Activated CD4-positive, alpha-beta T cell treated with anti-CD3 and anti-CD28 coated beads, Interleukin-10, Interleukin-2, amounts not matched to agents 100 ng/mL and 50 ng/mL, durations not matched to agents 16 hours and 8 hours (primary cell): ENCODE measurements at places on chromosomes 6 and 20.

- no peak for DNase-seq
Observed at GRCh38 chr20:2140561-2140960, 38.9 kb downstream of the STK35 start.

DNA sequence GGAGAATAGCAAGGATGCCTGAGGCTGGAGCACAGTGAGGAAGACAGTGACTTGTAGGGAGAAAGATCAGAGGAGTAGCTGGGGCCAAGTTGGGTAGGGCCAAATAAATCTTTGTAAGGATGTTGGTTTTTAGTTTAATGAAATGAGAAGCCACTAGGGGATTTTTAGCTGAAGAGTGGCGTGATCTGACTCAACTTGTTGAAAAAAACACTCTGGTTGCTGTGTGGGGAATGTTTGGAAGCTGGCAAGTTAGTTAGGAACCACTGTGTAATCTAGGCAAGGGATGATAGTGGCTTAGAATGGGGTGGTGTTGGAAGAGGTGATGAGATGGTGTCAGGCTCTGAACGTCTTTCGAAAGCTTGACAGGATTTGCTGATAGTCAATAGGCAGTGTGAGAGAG is 176.1 kb upstream of the HDDC2 start:
- DNase-seq = no peak

GRCh38 chr20:24951536-24952083 is 2.5 kb downstream of the CST7 start:
- no peak for DNase-seq

DNA sequence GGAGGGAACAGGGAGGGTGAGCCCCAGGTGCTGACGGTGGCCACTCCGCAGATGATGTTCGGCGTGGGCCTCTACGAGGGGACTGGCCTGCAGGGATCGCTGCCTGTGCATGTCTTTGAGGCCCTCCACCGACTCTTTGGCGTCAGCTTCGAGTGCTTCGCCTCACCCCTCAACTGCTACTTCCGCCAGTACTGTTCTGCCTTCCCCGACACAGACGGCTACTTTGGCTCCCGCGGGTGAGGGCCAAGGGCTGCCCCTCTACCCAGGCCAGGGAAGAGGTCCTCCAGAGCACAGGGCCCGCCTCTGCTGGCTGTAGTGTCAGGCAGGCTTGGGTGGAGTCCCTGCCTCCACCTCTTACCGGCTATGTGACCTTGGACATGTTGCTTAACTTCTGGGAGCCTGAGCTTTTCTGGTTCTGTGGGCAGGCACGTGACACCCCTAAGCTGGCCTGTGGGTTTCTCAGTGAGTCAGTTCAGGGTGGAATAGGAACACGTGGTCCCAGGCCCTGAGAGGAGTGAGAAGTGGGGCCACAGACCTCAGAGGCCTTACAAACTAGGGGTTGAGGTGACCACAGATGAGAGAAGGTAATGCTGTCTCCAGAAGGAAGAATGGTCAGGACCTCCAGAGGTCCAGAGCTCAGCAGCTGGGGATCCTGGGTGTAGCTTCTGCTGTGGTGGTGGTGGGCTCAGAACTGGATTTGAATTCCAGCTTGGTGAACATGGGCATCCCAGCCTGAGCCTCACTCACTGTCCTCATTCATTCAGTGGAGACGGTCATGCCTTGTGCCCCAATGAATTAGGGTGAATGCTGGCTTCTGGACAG is 11.9 kb downstream of the PCIF1 start:
- peak; percentile 71 for DNase-seq

- DNase-seq = no peak
Observed at GRCh38 chr6:144688713-144689112, 403.6 kb downstream of the UTRN start.

- DNase-seq = no peak
Observed at GRCh38 chr6:159257846-159258245, 88.6 kb downstream of the FNDC1 start.

DNA sequence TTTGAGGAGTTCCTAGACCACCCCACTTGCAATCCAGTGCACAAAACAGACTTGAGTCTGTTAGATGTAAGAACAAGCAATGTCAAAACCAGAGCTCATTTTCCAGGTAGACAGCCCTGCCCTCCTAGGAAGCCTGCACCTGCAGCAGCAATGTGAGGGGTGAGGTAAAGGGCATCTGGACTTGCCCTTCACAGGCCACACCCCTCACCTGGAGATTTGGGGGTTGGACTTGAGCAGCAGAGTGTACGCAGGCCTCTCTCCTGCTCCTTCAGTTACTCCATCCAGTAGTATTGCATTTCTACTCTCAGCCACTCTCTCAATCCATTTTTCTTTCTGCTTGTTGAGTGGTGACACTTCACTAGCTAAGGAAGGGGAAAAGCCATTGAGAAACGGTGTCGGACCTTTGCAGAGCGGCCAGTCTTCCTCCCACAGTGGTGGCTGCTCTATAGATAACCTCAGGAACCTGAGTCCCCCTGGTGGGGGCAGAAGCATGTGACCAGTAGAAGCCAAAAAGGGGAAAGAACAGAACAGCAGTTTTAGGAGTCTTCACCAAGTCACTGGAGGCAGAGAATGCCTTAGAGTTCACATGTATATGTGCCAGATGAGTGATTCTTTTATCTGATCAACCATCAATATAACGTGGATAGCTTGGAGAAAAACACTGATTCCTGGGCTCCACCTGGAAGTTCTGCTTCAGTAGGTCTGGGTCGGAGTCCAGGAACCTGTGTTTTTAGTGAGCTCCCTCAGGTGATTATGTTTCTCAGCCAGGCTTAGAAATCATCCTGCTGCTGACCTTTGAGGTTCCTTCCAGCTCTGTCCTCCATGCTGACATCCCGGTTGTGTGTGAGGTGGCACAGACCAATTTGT is 28.0 kb downstream of the ARFGEF2 start:
- no peak for DNase-seq

DNA sequence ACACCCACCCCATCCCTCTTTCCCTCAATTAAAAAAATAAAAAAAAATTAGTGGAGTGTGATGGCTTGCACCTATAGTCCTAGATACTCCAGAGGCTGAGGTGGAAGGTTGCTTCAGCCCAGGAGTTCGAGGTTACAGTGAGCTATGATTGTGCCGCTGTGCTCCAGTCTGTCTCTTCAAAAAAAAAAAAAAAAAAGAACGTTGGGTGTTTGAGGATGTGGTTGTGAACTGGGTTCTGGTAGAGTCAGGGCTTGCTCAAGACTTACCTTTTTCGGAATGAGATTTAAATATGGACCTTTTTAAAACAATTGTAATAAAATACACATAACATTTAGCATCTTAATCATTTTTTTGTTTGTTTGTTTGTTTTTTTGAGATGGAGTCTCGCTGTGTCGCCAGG is 211.9 kb downstream of the OR2B2 start:
- no peak for DNase-seq

DNA sequence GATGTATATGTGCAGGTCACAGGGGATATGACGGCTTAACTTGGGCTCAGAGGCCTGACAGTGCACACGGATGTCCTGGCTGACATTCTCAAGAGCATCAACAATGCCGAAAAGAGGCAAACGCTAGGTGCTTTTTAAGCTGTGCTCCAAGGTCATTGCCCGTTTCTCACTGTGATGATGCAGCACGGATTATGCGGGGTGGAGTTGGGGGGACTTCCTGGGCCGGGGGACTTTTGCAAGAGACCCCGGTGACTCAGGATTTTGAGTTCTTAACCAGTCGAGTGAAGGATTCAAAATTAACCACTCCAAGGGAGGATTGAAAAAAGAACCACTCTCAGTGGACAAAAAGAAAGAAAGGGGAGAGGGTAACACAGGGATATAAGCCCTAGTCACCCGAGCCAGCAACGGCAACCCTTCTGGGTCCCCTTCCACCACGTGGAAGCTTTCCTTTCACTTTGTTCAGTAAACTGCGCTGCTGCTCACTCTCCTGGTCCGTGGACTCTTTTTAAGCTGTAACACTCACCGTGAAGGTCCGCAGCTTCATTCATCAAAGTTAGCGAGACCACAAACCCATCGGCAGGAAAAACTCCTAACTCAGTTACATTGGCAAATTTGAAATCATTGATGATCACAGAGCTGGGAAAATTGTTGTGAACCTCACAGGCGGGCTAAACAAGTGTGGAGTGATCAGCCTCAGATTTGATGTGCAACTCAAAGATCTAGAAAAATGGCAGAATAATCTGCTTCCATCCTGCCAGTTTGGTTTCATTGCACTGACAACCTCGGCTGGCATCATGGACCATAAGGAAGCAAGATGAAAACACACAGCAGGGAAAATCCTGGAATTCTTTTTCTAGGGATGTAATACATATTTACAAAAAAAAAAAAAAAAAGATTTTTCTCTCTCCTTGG is 199.3 kb downstream of the ARID1B start:
- peak; percentile 35 for DNase-seq

- no peak for DNase-seq
Observed at GRCh38 chr6:11042025-11042749, 1.9 kb downstream of the ELOVL2 start.

DNA sequence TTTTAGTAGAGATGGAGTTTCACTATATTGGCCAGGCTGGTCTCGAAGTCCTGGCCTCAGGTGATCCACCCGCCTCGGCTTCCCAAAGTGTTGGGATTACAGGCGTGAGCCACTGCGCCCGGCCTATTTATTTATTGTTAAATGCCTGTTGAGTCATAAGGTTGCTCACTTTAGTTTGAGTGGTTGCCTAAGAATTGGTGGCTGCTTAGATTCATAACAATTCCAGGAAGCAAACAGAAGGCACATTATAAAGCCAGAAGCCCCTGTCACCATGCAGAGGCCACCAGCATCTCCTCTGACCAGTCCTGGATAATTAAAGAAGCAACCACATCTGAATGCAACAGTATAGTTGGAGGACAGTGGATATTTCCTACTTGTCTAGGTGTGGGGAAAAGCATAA is 24.0 kb upstream of the ARMH2 start:
- no peak for DNase-seq

GRCh38 chr6:142693441-142693840 is 251.5 kb downstream of the HIVEP2 start:
- DNase-seq = no peak

DNA sequence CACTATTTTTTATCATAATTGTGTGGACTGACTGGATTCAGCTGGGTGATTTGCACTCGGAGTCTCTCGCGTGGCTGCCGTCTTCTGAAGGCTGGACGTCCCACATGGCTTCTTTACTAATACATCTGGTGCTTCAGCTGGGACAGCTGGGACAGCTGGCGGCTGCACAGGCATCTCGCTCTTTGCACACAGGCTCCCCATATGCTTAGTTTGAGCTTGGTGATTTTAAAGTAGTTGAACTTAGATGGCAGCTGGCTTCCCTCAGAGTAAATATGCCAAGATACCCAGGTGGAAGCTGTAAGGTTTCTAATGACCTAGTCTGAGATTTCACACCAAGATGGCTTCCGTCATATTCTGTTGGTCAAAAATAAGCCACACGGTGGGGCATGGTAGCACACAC is 38.7 kb upstream of the PPP1R3G start:
- no peak for DNase-seq

DNA sequence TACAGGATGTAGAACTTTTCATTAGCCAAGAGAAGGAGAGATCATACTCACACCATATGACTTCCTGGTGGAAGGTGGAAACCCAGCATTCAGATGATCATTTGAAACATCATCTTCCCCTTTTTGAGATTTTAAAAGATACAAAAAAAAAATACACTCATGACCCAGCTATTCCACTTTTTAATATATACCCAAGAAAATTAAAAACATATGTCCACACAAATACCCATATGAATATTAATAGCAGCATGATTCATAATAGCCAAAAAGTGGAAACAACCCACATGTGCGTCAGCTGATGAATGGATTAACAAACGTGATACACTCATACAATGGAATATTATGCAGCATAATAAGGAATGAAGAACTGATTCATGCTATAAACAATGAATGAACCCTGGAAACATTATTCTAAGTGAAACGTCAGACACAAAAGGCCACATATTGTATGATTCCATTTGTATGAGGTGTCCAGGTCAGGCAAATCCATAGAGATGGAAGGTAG is 130.0 kb upstream of the SGK1 start:
- no peak for DNase-seq

GRCh38 chr6:125888989-125889656 is 67.4 kb upstream of the HINT3 start:
- DNase-seq = peak; percentile 45

- DNase-seq = no peak
Observed at GRCh38 chr20:15317546-15318232, 980.3 kb upstream of the FLRT3 start.

- DNase-seq = no peak
Observed at GRCh38 chr20:10784554-10785183, 110.9 kb upstream of the JAG1 start.

DNA sequence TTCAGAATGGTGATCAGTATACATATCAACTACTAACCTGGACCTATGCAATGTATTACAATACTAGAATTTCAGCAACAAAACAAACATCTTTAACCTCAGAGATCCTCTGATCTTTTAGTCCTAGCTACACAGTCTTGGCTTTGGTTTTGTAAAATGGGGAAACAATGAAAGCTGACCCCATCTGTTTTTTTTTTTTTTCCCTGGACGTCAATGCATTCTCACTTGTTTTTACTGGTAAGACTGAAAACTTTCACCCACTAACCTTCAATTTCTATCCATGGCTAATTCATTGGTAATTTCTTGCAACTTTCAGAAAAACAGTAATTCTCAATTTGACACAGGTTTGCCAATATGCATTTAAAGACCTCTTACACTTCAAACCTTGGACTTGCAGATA is 3.0 kb downstream of the KIF13A start:
- no peak for DNase-seq

DNA sequence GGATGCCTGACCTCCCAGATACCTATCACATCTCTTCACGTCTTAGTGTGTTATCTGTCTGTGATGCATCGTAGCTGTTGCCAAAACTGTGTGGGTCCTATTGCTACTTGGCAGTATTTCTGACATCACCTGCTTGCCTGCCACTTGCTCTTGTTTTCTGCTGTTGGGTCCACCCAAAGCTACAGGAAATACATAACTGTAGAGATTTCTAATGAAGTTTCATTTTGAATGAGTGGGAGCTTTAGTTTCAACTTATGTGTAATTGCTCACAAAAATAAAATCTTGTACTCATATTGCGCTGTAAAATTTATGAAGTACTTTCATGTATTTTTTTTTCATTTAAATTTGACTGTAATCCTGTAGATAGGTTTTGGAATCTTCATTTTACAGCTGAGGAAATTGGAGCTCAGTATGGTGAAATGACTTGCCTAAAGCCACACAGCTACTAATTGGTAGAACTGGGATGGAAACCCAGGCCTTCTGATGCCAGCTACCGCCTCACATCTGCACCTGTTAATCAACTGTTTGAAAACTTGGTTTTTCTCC is 113.6 kb upstream of the MAN1A1 start:
- peak; percentile 88 for DNase-seq

DNA sequence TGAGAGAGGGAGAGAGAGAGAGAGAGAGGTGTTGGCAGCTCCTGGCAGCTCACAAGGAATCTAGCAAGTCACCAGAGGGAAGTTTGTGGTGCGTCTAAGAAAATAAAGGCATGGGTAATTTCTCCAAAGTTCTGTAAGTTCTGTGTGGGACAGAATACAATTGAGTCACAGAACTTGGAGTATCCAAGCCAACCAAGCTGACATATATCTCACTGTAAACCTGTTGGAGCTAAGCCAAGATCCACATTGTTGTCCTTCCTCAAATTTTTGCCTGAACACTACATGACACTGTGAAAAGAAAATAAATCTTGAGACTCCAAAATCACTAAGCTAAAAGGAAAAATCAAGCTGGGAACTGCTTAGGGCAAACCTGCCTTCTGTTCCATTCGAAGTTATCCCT is 436.7 kb downstream of the MEI4 start:
- DNase-seq = no peak
